ENCODE measurements at places on chromosomes 6 and 20. TPM values are rescaled to one million over a fixed set of nuclear protein-coding genes. Genes with fewer than 3 reads are reported as not detected.

The ERVFRD-1 gene
- total RNA-seq: not detected

The VWA7 gene
- 9.5 TPM for total RNA-seq

DNA sequence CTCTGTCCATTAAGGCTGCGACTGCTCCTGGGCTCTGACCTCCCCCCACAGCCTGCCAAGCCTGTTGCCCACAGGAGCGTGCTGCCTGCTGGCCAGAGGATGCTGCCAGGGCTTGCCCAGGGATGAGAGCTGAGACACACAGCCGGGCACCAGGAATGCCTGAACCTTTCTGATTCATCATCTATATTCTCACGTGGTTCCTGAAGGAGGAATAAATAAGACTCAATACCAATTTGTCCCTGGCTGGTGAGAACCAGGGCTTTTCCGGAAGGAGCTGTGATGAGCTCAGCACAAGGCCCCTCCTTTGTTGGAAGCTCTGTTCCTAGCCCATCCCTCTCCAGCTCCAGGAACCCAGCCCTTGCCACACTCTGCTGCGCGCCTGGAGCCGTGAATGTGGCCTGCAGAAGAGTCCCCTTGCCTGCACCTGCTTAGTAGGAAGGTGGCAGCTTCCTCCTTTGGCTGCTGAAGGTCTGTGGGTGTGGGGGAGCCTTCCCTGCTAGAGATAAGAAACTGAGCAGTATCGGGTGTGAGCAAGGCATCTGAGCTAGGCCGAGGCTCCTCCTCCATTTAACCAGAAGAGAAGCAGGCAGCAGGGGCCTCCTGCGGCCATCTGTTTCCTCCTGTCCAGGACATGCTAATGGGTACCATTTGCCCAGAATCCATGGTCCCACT, 37.9 kb downstream of the SYNDIG1 start:
- DNase-seq: no peak

GRCh38 chr6:155528982-155529453, 73.4 kb upstream of the NOX3 start:
- DNase-seq: no peak

GRCh38 chr20:12847872-12848271, 160.9 kb upstream of the SPTLC3 start:
- DNase-seq: no peak

DNA sequence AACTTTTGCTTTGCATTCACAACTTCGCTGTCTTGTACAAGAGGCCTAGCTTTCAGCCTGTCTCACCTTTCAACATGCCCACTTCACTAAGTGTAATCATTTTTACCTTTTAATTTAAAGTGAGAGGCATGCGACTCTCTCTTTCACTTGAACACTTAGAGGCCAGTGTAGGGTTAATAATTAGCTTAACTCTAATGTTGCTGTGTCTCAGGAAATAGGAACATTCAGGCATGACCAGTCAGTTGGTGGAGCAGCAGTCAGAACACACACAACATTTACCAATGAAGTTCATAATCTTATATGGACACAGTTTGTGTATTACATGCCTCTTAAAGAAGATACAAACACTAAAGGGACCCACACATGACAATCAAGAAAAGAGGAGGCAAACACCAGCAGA, 47.6 kb downstream of the HTR1B start:
- DNase-seq: no peak

DNA sequence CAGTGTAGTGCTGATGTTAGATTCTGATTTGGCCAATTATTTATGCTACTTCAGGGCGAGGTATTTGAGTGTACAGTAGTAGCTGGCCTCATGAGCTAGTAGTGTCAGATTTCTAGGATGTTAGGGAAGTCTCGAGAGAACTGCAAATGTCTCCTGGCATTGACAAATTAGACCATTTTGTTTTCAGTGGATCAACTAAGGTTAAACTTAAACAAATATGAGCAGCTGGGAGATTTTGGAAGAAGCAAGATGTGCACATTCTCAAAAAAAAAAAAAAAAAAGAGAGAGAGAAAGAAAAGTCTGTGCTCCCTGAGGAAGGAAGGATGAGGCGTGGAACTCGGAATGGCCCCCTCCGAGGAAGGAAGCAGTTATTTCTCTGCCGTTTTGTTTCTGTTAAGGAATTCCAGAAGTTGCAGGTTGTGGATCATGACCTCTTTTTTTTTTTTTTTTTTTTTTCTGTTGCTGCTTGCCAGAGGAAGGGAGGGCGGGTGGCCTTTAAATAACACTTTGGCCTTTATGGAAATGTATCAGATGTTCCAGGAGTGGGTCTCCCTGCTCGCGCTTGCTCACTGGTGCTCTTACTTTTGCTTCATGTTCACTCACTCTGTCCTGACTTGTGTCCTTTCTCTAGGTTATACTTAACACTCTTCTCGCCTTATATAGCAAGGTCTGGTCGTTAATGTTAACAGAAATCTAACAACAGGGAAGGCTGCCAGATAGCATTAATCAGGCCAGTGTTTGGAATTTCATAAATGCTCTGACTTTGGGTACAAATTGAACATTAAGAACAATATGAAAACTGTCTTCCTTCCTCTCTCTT, 124.4 kb downstream of the TCP11 start:
- no peak for DNase-seq

- DNase-seq: no peak
These were observed 369.5 kb downstream of the THBS2 start for GRCh38 chr6:168884050-168884645.

GRCh38 chr20:50541606-50542041, 31.4 kb downstream of the PTPN1 start:
- DNase-seq: no peak

DNA sequence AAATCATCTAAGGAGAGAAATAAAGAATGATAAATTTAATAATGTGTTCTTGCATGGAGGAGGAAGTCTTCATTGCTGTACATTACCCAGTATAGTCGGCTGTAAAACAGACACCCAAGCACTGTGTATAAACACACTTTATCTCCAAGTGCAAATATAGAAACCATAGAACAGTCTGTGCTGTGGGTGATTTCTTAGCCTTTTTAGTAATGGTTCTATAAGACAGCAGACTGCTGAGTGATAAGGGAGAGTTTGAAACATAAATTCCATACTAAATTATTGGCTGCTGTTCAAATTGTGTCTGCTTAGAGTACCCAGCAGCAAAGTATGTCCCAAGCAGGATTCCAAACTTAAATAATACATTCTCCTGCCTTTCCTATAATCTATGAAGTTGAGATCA, 4.6 kb downstream of the FILIP1 start:
- DNase-seq: no peak

- DNase-seq: no peak
These were observed 163.0 kb downstream of the HDGFL1 start for GRCh38 chr6:22732176-22732970.

DNA sequence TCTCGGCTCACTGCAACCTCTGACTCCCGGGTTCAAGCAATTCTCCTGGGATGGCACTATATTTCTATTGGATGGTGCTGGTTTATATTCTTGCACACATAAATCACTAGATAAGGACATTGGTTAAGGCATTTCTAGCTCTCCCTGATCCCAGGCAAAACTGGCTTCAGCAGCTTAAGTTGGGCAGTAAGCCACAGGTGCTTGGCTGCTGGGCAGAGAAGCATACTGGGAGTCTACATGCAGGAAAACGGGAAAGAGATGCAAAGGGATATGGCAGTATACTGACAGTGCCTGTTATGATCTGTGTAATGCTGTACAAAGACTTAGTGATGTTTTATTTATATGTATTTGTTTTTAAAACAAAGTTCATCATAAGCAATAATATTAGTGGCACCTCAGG, 33.3 kb upstream of the ZFP64 start:
- no peak for DNase-seq

DNA sequence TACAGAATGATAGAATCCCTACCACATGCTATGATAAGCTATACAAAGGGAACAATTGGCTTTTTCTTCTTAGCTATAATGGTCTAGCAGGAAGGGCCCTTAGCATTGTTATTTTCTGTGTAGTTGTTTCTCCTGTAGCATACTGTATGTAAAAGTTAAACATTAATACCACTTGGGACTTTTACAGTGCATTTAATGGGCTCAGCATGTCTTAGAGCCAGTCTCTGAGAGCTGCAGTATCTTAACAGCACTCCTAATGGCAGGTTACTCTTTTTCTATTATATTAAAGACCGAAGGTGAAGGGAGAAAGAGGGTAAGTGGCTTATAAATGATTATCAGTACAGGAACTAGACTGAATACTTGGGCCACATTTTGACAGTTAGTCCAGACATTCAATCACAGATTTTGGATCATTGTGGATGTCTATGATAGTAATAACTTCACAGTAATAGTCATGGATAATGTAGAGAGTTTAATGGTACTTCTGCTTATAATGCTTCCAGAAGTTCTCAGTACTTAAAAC, 290.7 kb downstream of the PHF3 start:
- no peak for DNase-seq

All from progenitor cell of endocrine pancreas (in vitro differentiated cells).